ENCODE measurements at places on chromosomes 6 and 20. TPM values are rescaled to one million over a fixed set of nuclear protein-coding genes. Genes with fewer than 3 reads are reported as not detected.

DNA sequence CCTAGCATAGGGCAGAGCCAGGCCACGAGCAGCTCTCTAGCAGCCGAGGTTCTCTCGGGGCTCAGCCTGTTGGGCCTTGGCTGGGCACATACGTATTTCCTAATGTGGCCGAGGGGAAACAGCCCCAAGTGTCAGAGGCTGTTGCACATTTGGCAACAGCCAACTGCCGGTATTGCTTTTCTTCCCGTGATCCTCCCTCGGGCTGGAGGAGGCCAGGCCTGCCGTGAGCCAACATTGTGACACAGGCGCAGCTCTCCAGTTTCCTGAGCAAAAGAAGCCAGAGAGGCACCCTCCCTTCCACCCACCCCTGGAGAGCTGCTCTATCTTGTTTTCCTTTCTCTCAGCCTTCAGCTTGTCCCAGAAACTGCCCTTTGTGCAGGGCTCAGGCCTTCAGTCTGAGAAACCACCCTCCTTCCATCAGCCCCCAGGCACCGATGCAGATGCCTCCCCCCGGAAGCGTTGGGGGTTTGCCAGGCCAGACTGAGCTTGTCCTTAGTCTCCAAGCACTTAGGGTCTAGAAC lies 5.1 kb upstream of the BPI start:
- no peaks in the 10 kb centered on the region for H3K36me3 ChIP-seq
- peak overlapping the region; percentile 71 for H3K27ac ChIP-seq
- H3K4me1 ChIP-seq, result no peaks in the 10 kb centered on the region
- no peak overlapping the region for H3K4me3 ChIP-seq
- peaks cover 5% of the 10 kb centered on the region for H3K27me3 ChIP-seq
- peak; percentile 51 for DNase-seq

DNA sequence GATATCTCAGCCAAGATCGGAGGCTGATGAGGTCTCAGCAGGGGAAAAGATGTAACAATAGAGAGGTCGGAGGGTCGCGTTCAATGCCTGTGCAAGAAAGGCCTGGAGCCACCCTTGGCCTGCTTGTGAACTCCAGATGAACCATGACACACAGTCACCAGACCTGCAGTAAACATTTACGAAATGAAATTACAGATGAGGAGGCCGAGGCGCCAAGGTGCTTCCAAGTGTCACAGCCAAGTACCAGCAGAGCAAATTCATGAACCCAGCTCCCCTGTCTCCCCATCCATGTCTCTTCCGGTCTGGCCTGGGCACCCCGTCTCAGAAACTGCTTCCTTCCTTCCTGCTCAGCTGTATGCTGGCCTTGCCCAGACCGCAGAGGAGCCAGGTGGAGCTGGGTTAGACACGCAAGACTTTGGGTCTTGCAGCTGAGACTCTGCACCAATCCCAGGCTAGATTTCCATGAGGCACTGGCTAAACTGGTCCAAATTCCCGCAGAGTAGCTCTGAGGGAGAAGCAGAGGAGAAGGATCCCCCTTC lies 48.1 kb downstream of the CHMP4B start:
- no peak overlapping the region for H3K27ac ChIP-seq
- peaks cover 16% of the 10 kb centered on the region for H3K36me3 ChIP-seq
- peak; percentile 52 for DNase-seq
- H3K4me1 ChIP-seq, result peaks cover 21% of the 10 kb centered on the region
- no peaks in the 10 kb centered on the region for H3K27me3 ChIP-seq

GRCh38 chr20:48705240-48706115 lies 122.3 kb downstream of the PREX1 start:
- no peaks in the 10 kb centered on the region for H3K36me3 ChIP-seq
- H3K4me3 ChIP-seq, result no peak overlapping the region
- H3K4me1 ChIP-seq, result no peaks in the 10 kb centered on the region
- H3K27me3 ChIP-seq, result no peaks in the 10 kb centered on the region
- H3K27ac ChIP-seq, result no peak overlapping the region

DNA sequence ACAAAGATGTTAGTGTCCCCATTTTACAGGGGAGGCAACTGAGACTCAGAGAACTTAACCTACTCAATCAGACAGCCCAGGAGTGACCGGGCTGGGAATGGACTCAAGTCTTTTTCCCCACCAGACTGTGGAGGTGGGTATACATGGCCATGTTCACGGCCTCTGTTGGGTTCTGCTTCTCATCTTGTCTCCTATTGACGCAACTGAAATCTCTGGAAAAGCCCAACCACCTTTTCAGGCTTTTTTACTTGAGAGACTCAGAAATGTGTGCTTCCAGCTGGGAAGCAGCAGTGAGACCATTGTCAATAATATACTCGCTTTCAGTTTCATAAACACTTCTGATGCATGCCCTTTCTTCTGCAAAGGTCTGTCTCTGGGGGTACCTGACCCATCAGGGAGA lies 70.7 kb downstream of the SOBP start:
- H3K27ac ChIP-seq, result peak overlapping the region; percentile 63
- DNase-seq, result no peak
- H3K36me3 ChIP-seq, result no peaks in the 10 kb centered on the region
- no peak overlapping the region for H3K4me3 ChIP-seq
- no peaks in the 10 kb centered on the region for H3K4me1 ChIP-seq
- H3K27me3 ChIP-seq, result no peaks in the 10 kb centered on the region

DNA sequence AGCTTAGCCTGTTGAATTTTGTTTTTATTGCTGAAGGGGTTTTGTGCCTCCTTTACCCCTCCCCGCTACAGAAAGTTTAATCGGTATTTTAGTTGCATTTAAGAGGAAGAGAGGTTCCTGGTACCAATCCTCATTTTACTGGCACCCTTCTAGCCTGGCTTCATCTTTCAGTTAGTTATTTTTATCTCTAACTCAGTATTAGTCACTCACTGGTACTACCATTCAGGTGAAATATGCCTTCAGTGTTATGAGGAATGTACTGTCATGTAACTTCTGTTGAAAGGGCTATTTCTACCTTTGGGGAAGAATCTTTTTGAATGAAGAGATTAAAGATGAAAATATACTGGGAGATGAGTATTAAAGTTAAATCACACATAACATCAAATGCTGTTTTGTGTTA lies 211.8 kb downstream of the CDKAL1 start:
- no peaks in the 10 kb centered on the region for H3K4me1 ChIP-seq
- peaks cover 12% of the 10 kb centered on the region for H3K36me3 ChIP-seq
- DNase-seq, result no peak
- no peaks in the 10 kb centered on the region for H3K27me3 ChIP-seq
- H3K4me3 ChIP-seq, result no peak overlapping the region

- no peaks in the 10 kb centered on the region for H3K36me3 ChIP-seq
- no peak for DNase-seq
- H3K27me3 ChIP-seq, result no peaks in the 10 kb centered on the region
- no peak overlapping the region for H3K27ac ChIP-seq
These were observed 391.1 kb downstream of the BTBD9 start for GRCh38 chr6:38248500-38249234.

DNA sequence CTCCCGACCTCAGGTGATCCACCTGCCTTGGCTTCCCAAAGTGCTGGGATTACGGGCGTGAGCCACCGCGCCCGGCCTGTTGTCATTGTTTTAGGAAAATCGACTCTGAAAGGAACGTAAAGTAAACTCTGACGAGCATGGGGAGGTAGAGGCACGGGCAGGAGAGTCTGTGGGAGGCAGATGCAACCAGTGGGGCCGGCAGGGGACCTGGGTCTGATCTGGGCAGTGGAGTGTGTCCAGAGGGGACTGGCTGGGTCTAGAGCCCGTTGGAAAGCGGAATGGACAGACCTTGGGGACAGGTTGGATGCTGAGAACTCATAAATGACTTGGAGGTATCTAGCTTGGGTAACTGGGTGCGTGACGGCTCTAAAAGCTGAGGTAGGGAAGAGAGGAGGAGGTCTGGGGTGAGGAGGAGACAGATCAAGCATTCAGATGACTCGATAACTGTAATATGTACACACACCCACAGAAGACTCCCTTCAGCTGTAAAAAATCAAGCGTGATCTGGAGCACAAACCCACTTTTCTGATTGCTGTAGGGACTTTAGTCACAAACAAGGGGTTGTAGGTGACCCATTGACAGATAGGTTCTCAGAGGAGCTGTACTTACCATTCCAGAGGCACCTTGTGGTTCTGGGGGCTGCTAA lies 22.4 kb downstream of the MANBAL start:
- no peak overlapping the region for H3K4me3 ChIP-seq
- H3K27ac ChIP-seq, result peak overlapping the region; percentile 85
- no peaks in the 10 kb centered on the region for H3K27me3 ChIP-seq
- no peak for DNase-seq
- no peaks in the 10 kb centered on the region for H3K36me3 ChIP-seq

DNA sequence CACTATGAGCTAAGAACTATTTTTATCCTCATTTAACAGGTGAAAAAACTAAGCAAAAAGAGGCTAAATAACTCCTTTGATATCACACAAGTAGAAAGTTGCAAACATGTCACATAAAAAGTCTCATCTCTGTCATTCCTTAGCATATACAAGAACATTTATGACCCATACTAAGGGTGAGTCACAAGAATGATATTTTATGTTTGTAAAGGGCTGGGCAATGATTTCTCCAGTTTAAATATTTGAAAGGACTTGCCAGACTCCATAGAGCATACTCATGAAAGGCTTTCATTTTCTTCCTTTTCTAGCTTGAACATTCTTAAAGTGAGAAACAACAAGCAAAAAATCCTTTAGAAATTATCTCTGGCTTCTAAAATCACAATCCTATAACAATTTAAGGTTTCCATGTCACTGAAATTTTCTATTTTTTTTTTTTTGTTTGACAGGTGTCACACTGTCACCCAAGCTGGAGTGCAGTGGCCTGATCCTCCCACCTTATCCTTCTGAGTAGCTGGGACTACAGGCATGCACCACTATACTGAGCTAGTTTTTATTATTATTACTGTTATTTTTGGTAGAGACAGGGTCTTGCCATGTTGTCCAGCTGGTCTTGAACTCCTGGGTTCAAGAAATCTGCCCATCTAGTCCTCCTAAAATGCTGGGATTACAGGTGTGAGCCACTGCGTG lies 338.0 kb upstream of the KHDRBS2 start:
- no peaks in the 10 kb centered on the region for H3K36me3 ChIP-seq
- H3K27ac ChIP-seq, result peak overlapping the region; percentile 32
- H3K4me3 ChIP-seq, result no peak overlapping the region
- H3K27me3 ChIP-seq, result no peaks in the 10 kb centered on the region
- DNase-seq, result no peak

- H3K27ac ChIP-seq, result no peak overlapping the region
- H3K4me1 ChIP-seq, result no peaks in the 10 kb centered on the region
- H3K4me3 ChIP-seq, result no peak overlapping the region
These were observed 285.4 kb upstream of the FLRT3 start for GRCh38 chr20:14622796-14623195.

DNA sequence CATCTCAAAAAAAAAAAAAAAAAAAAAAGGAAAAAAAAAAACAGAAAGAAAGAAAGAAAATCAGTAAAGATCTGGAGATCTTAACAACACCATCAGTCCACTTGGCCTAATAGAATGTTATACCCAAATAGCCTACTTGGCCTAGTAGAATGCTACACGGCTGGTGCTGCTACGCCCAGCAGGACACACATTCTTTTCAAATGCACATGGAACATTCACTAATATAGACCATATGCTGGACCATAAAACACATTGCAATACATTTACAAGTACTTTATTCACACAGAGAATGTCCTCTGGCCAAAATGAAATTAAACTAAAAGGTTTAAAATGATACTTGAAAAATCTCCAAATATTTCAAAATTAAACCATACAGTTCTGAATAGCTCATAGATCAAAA lies 80.0 kb upstream of the TNFAIP3 start:
- no peaks in the 10 kb centered on the region for H3K27me3 ChIP-seq
- H3K4me3 ChIP-seq, result no peak overlapping the region
- no peaks in the 10 kb centered on the region for H3K36me3 ChIP-seq
- peaks cover 8% of the 10 kb centered on the region for H3K4me1 ChIP-seq
- H3K27ac ChIP-seq, result no peak overlapping the region
- DNase-seq, result no peak

DNA sequence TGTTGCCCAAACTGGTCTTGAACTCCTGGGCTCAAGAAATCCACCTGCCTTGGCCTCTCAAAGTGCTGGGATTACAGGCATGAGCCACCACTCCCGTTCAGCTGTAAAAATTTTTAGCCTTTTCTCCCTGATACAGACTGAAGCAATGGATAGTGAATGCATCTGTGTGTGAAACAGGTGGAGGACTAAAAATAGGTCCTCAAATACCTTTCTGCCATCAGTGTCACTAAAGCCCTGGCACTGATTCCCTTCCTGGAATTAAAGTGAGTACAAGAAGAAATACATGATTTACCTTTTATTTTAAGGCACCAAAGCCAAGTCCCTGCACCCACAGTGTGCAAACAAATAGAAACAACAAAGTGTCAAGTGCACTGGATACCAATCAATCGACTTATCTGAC lies 25.1 kb downstream of the TULP4 start:
- H3K27ac ChIP-seq, result no peak overlapping the region
- DNase-seq, result no peak
- H3K27me3 ChIP-seq, result no peaks in the 10 kb centered on the region
- no peaks in the 10 kb centered on the region for H3K36me3 ChIP-seq
- H3K4me3 ChIP-seq, result no peak overlapping the region

DNA sequence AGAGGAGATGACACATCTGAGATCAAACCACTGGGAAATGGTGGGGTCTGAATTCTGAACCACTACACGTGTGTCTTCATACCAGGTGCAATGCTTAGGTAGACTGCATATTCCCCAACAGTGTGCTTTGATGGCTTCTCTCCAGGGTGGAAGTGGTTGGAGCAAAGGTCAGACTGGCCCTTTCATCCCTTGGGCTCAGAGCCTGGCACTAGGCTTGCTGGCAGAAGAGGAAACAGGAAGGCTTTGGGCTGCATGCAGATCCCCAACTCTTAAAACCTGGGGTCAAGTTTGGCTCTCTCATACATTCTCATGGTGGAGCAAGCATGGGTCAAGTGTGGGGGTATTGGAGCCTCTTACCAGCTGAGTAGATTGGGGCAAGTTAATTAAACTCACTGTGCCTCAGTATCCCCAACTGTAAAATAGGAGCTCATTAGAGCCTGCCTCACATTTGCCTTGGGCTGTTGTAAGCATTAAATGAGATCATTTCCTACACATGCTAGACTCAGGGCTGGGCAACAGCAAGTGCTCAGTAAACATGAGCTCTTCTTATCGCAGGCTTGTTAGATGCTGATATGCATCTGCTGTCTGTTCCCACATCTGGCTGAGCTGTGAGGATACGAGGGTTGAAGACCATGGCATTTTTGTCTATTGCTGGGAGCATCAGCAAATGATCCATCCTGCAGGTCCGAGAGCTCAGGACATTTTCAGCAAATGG lies 51.6 kb upstream of the FAM83D start:
- H3K36me3 ChIP-seq, result no peaks in the 10 kb centered on the region
- peaks cover 3% of the 10 kb centered on the region for H3K27me3 ChIP-seq

DNA sequence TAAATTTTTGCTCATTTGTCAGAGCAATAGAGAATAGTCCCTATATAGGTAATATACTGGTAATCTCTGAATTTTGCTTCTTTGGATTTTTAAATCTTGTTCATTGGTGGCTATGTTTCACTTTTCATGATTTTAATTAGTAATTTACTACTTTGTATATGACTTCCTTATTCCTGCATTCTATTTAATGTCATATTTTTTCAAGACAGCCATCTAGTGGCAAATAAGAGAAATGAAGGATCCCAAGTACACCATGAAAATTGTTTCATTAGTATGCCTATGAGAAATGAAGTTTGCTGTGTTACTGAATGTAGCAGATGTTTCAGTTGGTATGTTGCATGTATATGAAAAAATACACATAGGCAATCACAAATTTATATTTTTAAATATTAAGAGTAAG lies 82.4 kb downstream of the ZNF292 start:
- H3K27ac ChIP-seq, result no peak overlapping the region
- H3K4me1 ChIP-seq, result no peaks in the 10 kb centered on the region
- H3K36me3 ChIP-seq, result no peaks in the 10 kb centered on the region
- DNase-seq, result no peak
- no peak overlapping the region for H3K4me3 ChIP-seq
- H3K27me3 ChIP-seq, result no peaks in the 10 kb centered on the region

Gene NFKBIE
- total RNA-seq, result 67.3 TPM

Gene CCM2L
- total RNA-seq, result 4.9 TPM

Gene RNF182
- not detected for total RNA-seq

Gene MEP1A
- 260 TPM for total RNA-seq

Gene LPIN3
- 97.8 TPM for total RNA-seq

Gene ARMH2
- total RNA-seq, result not detected

Gene BMP5
- 2.6 TPM for total RNA-seq

Gene PBOV1
- not detected for total RNA-seq

Gene TSHZ2
- total RNA-seq, result 1.9 TPM
